Activated T-cell treated with anti-CD3 and anti-CD28 coated beads, Interleukin-2, amount 50 U/mL, for 4 hours (primary cell): ENCODE measurements at places on chromosomes 5 and 9.

DNA sequence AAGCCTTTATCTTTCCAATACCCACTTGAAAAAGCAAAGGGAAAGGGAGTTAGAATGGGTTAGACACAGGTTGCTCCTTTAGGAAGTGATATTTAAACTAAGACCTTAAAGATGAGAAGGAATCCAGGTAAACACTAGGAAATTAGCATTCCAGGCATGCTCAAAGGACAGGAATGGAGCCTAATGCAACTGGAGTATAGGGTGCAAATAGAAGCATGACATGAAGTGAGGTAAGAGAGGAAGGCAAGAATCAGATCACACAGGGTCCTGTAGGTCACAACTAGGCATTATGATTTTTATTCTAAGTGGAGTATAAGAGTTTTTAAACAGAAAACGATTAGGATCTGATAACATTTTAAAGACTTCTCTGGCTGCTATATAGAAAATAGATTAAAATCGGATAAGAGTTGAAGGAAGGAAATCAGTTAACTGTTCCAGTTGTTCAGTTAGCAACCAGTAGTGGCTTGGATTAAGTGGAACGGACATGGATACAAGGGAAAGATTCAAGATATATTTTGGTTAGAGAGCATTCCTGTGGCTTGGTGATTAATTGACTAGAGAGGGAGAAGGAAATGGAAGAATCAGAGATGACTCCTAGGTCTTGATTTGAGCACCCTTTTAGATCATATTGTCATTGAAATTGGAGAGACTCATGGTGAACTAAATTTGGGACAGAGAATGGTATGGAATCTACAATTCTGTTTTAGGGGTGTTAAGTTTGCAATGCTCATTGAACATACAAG, 95.9 kb downstream of the FBXO4 start:
- DNase-seq = no peak

GRCh38 chr9:112012026-112012902, 115.7 kb downstream of the UGCG start:
- DNase-seq = no peak

- DNase-seq = no peak
Observed at GRCh38 chr5:140342896-140343295, 3.5 kb downstream of the HBEGF start.

- no peak for DNase-seq
Observed at GRCh38 chr9:114709636-114710035, 27.6 kb upstream of the TEX48 start.
